ENCODE measurements at places on chromosomes 5 and 9.

DNA sequence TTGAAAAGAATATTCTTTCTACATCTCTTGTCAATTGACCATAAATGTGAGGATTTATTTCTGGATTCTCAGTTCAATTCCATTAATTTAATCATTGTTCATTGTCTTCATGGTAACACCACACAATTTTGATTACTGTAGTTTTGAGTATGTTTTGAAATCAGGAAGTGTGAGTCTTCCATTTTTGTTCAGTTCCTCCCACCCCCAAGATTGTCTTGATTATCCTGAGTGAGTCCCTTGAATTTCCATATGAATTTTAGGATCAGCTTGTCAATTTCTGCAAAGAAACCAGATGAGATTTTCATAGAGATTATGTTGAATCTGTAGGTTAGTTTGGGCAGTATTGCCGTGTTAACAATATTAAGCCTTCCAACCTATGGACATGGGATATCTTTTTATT, 9.5 kb downstream of the CYFIP2 start:
- no peaks in the 10 kb centered on the region for H3K36me3 ChIP-seq
- no peak overlapping the region for H3K27ac ChIP-seq
- no peaks in the 10 kb centered on the region for H3K27me3 ChIP-seq
- peaks cover 2% of the 10 kb centered on the region for H3K4me1 ChIP-seq
- H3K4me3 ChIP-seq: no peak overlapping the region
- DNase-seq: no peak

GRCh38 chr5:43020399-43020746, 19.7 kb downstream of the ANXA2R start:
- H3K27ac ChIP-seq: peak overlapping the region; percentile 49
- H3K4me1 ChIP-seq: no peaks in the 10 kb centered on the region
- no peaks in the 10 kb centered on the region for H3K27me3 ChIP-seq
- no peak for DNase-seq

- H3K27ac ChIP-seq: no peak overlapping the region
- no peaks in the 10 kb centered on the region for H3K27me3 ChIP-seq
- H3K4me1 ChIP-seq: no peaks in the 10 kb centered on the region
- DNase-seq: no peak
Measured at GRCh38 chr9:38257626-38258215, 134.8 kb upstream of the ALDH1B1 start.

GRCh38 chr5:61319388-61320146, 12.5 kb upstream of the ZSWIM6 start:
- H3K4me3 ChIP-seq: no peak overlapping the region
- no peaks in the 10 kb centered on the region for H3K27me3 ChIP-seq
- DNase-seq: no peak
- H3K27ac ChIP-seq: no peak overlapping the region
- H3K36me3 ChIP-seq: no peaks in the 10 kb centered on the region

- DNase-seq: no peak
- H3K36me3 ChIP-seq: peaks cover 86% of the 10 kb centered on the region
- no peaks in the 10 kb centered on the region for H3K4me1 ChIP-seq
- H3K27ac ChIP-seq: no peak overlapping the region
- H3K27me3 ChIP-seq: no peaks in the 10 kb centered on the region
Measured at GRCh38 chr5:134149571-134150303, 27.0 kb downstream of the SKP1 start.

Measured in ascending aorta (tissue), 2 donors.